ENCODE measurements at places on chromosomes 7 and 10.

GRCh38 chr10:126205486-126206205 is 182.6 kb downstream of the ADAM12 start:
- DNase-seq, result no peak

GRCh38 chr7:136883046-136883445 is 14.6 kb downstream of the CHRM2 start:
- no peak for DNase-seq

GRCh38 chr10:70576803-70577517 is 25.6 kb downstream of the PRF1 start:
- DNase-seq, result no peak

- DNase-seq, result no peak
Measured at GRCh38 chr10:125629758-125630376, 53.1 kb downstream of the TEX36 start.

Measured in stimulated activated CD4-positive, alpha-beta T cell treated with anti-CD3 and anti-CD28 coated beads, TNF-alpha, amount 100 ng/mL, for 1 hour (primary cell).